ENCODE measurements at places on chromosomes 13 and 19.

DNA sequence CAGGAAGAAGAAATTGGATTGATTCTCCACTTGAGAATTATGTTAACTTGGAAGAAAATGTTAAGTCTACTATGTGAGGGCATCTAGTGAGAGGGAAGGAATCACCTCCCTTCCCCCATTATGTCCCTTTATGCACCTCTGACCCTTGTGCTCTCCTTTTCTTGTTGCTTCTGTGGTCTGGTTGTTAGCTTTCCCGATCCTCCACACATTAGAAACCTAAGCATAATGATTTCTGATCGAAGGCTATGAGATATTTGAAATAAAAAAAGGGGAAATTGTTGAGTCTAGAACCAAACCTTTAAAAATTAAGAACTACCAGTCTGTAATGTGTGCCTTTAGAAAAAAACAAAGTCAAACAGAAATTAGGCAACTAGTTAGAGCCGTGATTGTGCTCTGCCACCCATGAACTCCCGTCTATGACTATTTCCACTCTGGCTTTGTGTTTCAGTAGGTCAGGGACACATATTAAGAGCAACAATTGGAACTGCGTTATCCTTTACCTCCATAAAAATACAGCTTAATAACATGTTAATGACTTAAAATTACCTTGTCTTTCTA is 463 bp upstream of the GPC6 start:
- no peak for DNase-seq

- no peak for DNase-seq
Observed at GRCh38 chr13:72782717-72783116, 784 bp downstream of the PIBF1 start.

- DNase-seq = no peak
Observed at GRCh38 chr19:46782355-46783019, 5.9 kb downstream of the SLC1A5 start.

GRCh38 chr13:26616126-26616525 is 58.6 kb downstream of the WASF3 start:
- no peak for DNase-seq

- DNase-seq = no peak
Observed at GRCh38 chr13:45048890-45049407, 59.6 kb downstream of the GPALPP1 start.

DNA sequence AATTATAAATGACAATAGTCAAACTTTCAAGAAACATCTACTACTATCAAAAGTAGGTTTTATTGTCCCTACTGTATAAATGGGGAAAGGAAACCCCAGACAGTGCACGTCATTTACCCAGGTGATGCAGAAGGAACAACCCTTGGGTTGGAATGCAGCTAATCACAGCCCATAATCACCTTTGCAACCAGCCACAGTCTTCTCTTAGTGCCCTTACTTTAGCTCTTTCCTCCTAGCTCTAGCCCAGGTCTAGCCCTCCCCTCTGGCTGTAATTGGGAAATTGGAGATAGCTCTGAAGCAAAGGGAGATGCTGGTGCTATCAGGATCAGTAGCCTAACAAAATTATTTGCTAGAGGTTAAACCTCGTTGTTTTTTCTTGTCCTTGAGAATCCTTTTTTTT is 25.5 kb upstream of the TSC22D1 start:
- DNase-seq = no peak

DNA sequence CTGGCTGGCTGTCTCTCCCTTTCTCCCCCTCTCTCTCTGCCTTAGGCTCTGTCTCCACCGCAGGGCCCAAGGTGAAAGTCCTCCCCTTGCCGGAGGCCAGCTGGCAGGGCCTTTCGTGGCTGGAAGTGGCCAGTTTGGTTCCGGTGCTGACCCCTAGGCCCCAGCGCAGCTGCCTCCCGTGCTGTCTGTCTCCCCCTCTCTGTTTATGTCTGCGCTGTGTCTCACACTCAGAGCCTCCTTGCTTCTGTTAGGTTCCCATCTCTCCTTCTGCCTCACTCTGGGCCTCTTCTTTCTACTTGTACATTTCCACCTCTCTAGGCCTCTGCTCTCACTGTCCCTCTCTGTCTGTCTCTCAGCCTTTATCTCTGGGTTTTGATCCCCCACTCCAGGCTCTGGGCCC is 13.1 kb downstream of the CCDC97 start:
- no peak for DNase-seq

DNA sequence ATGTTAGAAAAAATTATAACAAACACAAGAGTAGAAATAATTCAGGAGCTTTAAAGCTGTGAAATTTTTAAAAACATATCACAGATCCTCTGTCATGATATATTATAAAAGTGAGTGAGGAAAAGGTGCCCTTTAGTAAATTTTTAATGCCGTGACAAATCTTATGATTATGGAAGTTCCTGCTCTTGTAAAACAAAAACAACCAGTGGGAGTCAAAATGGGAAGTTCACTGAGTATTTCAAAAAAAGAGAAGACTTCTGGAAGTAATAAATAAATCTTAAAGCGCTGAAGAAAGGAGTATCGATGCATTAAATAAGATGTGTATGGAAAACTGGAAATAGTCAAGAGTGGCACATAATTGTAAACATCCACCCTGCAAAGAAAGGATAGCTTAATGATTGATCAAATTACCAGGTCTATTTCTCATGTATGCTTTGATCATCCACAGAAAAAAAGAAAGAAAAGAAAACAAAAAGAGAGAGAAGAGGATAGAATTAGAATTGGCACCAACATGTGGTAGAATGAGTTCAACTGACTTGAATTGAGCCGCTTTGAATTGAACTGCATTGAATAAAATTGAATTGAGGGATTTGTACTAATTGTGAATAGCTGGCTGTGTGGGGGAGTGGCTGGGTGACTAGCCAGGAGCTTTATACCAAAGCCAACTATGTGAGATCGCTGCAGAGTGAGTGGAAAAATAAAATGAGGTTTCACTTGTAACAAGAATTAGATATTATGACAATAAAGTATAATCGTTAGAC is 647.6 kb upstream of the SPRY2 start:
- no peak for DNase-seq

DNA sequence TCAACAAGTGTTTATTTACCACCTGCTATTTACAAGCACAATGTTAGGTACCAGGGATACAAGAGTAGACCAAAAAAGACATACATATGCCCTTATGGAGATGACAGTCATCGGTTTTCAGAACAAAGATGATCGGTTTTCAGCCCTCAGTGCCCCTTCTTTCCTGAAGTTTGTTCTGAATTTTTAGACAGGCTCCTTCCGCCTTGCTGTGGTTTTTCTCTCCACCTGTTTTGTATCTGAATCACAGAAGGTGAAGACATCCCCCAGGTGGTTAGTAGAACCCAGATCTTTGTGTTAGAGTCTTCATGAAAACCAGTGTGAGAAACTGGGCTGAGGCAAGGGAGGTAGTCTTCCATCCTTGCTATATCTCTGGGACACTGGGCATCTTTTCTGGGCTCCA is 23.5 kb downstream of the ACTL9 start:
- DNase-seq = no peak

- DNase-seq = no peak
Observed at GRCh38 chr19:19094513-19094912, 30.7 kb downstream of the SLC25A42 start.

- no peak for DNase-seq
Observed at GRCh38 chr19:49272204-49272603, 52.8 kb downstream of the SLC6A16 start.

GRCh38 chr19:1019980-1020867 is 699 bp downstream of the TMEM259 start:
- no peak for DNase-seq

GRCh38 chr13:30774214-30774730 is 38.9 kb downstream of the ALOX5AP start:
- no peak for DNase-seq

GRCh38 chr13:49645451-49645850 is 17.1 kb downstream of the ARL11 start:
- DNase-seq = no peak

- DNase-seq = no peak
Observed at GRCh38 chr13:64758521-64759244, 2471.5 kb downstream of the PCDH9 start.

GRCh38 chr13:27182844-27183497 is 11.4 kb upstream of the USP12 start:
- no peak for DNase-seq

GRCh38 chr13:21670006-21670882 is 629 bp upstream of the FGF9 start:
- DNase-seq = no peak

GRCh38 chr19:10812902-10813404 is 23.1 kb downstream of the TMED1 start:
- DNase-seq = peak; percentile 90

DNA sequence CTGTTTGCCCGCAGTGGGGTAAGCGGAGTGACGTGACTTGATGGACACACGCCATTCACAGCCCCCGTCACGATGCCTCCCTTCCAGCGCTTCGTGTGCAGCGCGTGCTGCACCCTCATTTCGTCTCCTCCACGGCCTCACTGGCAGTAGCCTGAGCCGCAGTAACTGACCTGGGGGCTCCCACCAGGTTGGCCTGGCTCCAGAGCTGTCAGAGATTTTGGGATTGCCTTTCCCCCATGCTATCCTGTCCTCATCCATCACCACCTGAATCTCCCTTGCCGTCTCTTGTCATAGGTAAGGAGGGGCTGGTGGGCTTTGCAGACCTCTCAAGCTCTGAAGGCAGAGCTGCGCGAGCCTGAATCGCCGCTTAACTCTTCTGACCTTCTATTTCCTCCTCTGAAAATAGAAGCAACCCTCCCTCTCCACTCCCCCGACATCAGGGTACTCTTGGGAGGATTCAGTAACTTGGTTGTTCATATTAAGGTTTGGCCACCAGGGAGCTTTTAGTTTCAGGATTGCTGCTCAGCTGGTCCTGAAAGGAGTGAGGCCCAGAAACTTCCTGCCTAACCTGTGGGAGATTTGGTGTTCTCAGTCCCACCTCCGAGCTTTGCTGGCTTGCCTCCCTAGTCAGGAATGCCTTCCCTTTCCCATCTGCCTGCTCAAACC is 27.9 kb downstream of the SIGLEC5 start:
- no peak for DNase-seq

DNA sequence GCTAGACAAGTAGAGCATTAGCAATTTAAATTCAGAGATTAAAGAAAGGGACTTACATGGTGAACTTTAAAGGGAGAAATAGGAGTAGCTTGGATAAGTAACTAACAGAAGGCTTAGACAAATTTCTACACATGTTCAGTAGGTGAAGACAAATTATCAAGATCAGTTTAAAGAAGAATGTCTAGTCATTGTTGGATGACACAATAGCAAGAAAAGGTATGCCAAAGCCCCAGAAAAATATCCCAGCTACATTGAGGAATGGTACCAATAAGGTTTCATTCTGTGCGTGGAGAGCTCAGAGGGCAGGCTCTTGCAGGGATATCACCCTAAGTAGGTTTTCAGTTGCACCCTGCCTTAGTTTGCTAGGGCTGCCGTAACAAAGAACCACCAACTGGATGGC is 3.5 kb upstream of the STK24 start:
- DNase-seq = no peak

GRCh38 chr19:17953869-17954268 is 13.0 kb upstream of the KCNN1 start:
- DNase-seq = no peak

DNA sequence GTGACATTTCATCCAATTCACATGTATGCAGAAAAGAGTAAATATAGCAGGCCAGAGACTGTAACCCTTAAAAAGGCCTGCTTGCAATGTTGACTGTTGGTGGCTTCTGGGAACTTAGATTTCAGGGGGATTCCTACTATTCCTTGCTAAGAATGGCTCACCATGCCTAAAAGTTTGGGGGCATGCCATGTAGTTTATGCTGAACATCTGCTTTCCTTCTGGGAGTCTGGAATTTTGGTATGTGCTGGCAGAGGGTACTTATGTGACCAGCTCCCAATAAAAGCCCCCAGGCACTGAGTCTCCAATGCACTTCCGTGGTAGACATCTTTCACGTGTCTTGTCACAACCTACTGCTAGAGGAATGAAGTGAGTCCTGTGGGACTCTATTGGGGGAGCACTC is 88.4 kb upstream of the PCDH8 start:
- no peak for DNase-seq

- no peak for DNase-seq
Observed at GRCh38 chr13:67075239-67075638, 154.9 kb downstream of the PCDH9 start.

DNA sequence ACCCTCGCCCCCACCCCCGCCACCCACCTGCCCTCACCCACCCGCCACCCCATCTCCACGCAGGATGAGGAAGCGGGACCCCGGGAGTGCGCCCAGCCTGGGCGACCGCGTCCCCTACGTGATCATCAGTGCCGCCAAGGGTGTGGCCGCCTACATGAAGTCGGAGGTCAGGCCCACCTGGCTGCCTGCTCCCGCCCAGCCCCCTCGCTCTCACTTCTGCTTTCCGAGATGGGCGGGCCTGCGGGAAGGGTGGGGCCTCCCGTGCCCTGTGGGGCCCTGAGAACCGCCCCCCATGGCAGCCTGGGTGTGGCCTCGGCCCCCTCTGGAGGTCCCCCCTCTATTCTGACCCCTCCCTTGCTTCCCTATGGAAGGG is 3.1 kb upstream of the SPIB start:
- peak; percentile 34 for DNase-seq

DNA sequence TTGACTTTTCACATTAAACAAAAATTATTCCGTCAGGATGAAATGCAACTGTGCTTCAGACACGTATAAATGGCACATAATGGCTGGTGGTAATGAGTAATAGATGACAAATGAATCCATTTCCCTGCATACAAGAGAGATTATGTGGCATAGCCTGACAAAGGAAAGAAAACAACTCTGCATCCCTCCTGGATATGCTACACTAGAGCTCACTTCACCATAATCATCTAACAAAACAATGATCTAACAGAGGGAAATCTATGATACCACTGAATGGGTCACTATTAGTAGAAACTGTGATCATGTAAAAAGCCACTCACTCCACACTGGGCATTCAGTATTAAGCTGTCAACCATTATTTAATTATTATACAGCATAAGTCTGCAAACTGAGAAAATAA is 1498.4 kb downstream of the EFNB2 start:
- no peak for DNase-seq

DNA sequence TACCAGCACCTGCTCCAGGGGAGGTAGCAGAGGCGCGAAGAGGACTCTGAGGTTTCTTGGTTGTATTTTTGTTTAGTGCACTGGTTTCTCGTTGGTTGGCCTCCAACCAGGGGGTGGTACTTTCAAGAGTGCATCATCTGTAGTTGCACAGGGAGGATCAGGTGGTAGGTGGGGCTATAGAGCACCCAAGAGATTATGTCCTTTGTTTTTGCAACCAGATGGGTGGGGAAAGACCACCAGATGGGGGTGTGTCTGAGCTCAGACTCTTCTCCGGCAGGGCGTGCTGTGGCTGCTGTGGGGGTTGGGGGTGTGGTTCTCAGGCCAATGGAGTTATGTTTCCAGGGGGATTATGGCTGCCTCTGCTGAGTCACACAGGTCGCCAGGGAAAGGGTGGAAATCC is 254.4 kb upstream of the KLF12 start:
- no peak for DNase-seq

- DNase-seq = no peak
Observed at GRCh38 chr13:84912720-84913119, 886.5 kb downstream of the SLITRK6 start.
